Aortic smooth muscle cell (primary cell): ENCODE measurements at places on chromosomes 2 and 18. TPM values are rescaled to one million over a fixed set of nuclear protein-coding genes. Genes with fewer than 3 reads are reported as not detected.

PMAIP1 gene
- total RNA-seq, result 1.7 and 1.9 TPM in 2 replicates

CHRNG gene
- not detected in 2 replicates for total RNA-seq

IL36B gene
- not detected in 2 replicates for total RNA-seq

PECR gene
- 11.6 and 15.7 TPM in 2 replicates for total RNA-seq

CSRNP3 gene
- 0.92 and 3.1 TPM in 2 replicates for total RNA-seq

NEU2 gene
- not detected in 2 replicates for total RNA-seq

PCARE gene
- not detected in 2 replicates for total RNA-seq

CPLX4 gene
- not detected in 2 replicates for total RNA-seq

RNF144A gene
- 0.56 and 1.5 TPM in 2 replicates for total RNA-seq

CCL20 gene
- total RNA-seq, result not detected in 2 replicates

NEB gene
- 0.53 and 0.62 TPM in 2 replicates for total RNA-seq

LRATD1 gene
- total RNA-seq, result 0.26 TPM in 1 of 2 replicates, not detected in the other

ATG16L1 gene
- 31.3 and 31.6 TPM in 2 replicates for total RNA-seq

CNOT11 gene
- total RNA-seq, result 15.3 and 16.2 TPM in 2 replicates

USP37 gene
- total RNA-seq, result 8.3 and 9.4 TPM in 2 replicates

RGPD3 gene
- 0.12 and 0.13 TPM in 2 replicates for total RNA-seq

ALPI gene
- not detected in 2 replicates for total RNA-seq

RAB6D gene
- total RNA-seq, result not detected in 2 replicates

CHRNA1 gene
- total RNA-seq, result 0.06 and 0.13 TPM in 2 replicates

CELF4 gene
- under 0.01 and 0.40 TPM in 2 replicates for total RNA-seq

ARHGAP25 gene
- total RNA-seq, result 0.50 and 0.92 TPM in 2 replicates

LRRC30 gene
- not detected in 2 replicates for total RNA-seq

SMYD1 gene
- not detected in 2 replicates for total RNA-seq

MEP1B gene
- total RNA-seq, result not detected in 2 replicates

BOLL gene
- not detected in 2 replicates for total RNA-seq

LONRF2 gene
- total RNA-seq, result 0.06 and 0.13 TPM in 2 replicates

PMS1 gene
- 15.9 and 17.8 TPM in 2 replicates for total RNA-seq

GREB1L gene
- total RNA-seq, result 0.25 and 1.2 TPM in 2 replicates

NAT8 gene
- not detected in 2 replicates for total RNA-seq

COLEC11 gene
- 0.31 and 0.92 TPM in 2 replicates for total RNA-seq

SPP2 gene
- not detected in 2 replicates for total RNA-seq

CHRND gene
- not detected in 2 replicates for total RNA-seq

CTAGE1 gene
- total RNA-seq, result 0.12 TPM in 1 of 2 replicates, not detected in the other

TMEFF2 gene
- 0.26 and 0.31 TPM in 2 replicates for total RNA-seq

SCN7A gene
- not detected in 2 replicates for total RNA-seq

TMEM169 gene
- total RNA-seq, result 0.40 and 0.56 TPM in 2 replicates

TGFBRAP1 gene
- total RNA-seq, result 14.9 and 16.8 TPM in 2 replicates

PHOSPHO2 gene
- total RNA-seq, result 1.6 and 1.8 TPM in 2 replicates

RAB12 gene
- 69.4 and 75.7 TPM in 2 replicates for total RNA-seq

TBR1 gene
- total RNA-seq, result under 0.01 TPM in 1 of 2 replicates, not detected in the other

CCDC121 gene
- 1.8 and 3.2 TPM in 2 replicates for total RNA-seq

AQP12A gene
- not detected in 2 replicates for total RNA-seq
